H9 (cell line): ENCODE measurements at places on chromosomes 12 and 14. TPM values are rescaled to one million over a fixed set of nuclear protein-coding genes. Genes with fewer than 3 reads are reported as not detected.

Gene RPGRIP1
- total RNA-seq, result 0.07 and 0.59 TPM in 2 replicates

- no peak overlapping the region for H3K27ac ChIP-seq
- DNase-seq, result no peak
- no peaks in the 10 kb centered on the region for H3K36me3 ChIP-seq
- no peaks in the 10 kb centered on the region for H3K4me1 ChIP-seq
Observed at GRCh38 chr12:6438345-6438744, 6.4 kb upstream of the CD27 start.

DNA sequence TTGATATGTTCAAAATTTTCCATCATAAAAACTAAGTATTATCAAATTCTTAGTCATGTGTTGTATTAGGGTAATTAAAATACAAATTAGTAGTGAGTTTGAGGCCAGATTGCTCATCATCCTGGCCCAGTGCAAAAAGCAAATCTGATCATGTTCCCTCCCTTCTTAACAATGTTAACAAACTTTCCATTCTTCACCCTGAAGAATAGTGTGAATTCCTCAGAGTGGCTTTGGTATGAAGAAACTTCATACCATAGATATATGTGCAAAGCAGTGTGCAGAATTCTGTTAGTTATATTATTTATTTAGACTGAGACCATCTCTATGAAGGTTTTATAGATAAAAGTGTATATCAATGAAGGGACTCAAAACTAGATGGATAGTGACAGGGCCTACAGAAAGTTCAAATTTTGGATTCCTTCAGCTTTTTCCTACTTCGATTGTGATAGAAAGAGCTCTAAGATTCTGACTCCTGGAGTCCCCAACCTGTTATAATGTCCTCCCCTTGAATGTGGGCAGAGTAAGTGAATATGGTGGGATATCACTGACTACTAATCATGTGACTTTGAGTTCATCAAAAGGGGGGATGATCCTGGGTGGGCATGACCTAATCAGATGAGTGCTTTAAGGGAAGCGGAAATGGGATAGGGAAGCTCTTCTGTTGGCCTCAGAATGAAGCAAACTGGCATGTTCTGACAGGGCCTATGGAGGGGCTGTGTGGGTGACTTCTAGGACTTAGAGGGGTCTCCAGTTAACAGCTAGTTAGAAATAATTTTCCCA is 271.4 kb downstream of the BTG1 start:
- no peaks in the 10 kb centered on the region for H3K27me3 ChIP-seq
- no peaks in the 10 kb centered on the region for H3K4me1 ChIP-seq
- no peak overlapping the region for H3K27ac ChIP-seq
- H3K36me3 ChIP-seq, result no peaks in the 10 kb centered on the region; the same call in 2 of the 3 replicates
- H3K4me3 ChIP-seq, result no peak overlapping the region

- no peak for DNase-seq
- H3K36me3 ChIP-seq, result peaks cover 23% of the 10 kb centered on the region
- peak overlapping the region; percentile 95 for H3K4me3 ChIP-seq
- no peaks in the 10 kb centered on the region for H3K4me1 ChIP-seq
- no peaks in the 10 kb centered on the region for H3K27me3 ChIP-seq
Observed at GRCh38 chr12:122265886-122266229, 436 bp downstream of the VPS33A start.

DNA sequence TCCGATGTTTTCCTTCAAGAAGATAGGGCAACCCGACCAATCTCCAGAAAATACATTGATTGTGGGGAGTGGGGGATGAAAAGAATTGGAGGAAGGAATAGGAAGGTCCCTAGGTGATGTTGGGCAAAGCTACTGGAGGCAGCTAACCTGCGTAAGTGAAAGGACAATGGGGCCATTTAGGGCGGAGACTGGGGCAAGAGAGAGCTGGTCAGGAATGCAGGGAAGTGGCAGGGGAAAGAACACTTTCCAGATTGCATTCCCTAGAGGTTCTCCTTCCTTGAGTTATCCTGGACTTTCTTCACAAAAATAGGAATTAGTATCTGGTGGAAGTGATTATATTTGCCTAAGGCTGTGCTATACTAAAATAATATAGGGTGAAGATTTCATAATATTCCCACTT is 151.8 kb upstream of the HMGA2 start:
- no peak overlapping the region for H3K27ac ChIP-seq
- H3K27me3 ChIP-seq, result no peaks in the 10 kb centered on the region
- H3K4me3 ChIP-seq, result no peak overlapping the region
- H3K36me3 ChIP-seq, result no peaks in the 10 kb centered on the region
